Stimulated activated CD4-positive, alpha-beta T cell treated with anti-CD3 and anti-CD28 coated beads, Interleukin-2, amount 100 ng/mL, for 24 hours (primary cell): ENCODE measurements at places on chromosomes 2 and 18.

DNA sequence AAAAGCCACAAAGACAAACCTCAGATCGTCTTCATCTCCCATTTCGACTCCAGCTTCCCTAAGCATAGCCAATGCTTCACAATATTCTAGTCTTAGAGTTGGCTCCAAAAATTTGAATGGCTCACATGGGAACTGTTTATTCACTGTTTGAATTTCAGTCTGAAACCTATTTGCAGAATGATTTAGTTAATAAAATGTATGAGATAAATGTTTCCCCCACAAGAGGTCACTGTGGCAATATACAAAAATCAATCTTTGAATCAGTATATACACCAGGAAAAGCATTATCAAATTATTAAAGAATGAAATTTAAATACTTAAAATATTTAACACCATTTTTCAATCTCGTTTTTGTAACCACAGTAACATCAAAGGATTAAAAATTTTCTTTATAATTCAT is 40.0 kb upstream of the MCM6 start:
- no peak for DNase-seq

DNA sequence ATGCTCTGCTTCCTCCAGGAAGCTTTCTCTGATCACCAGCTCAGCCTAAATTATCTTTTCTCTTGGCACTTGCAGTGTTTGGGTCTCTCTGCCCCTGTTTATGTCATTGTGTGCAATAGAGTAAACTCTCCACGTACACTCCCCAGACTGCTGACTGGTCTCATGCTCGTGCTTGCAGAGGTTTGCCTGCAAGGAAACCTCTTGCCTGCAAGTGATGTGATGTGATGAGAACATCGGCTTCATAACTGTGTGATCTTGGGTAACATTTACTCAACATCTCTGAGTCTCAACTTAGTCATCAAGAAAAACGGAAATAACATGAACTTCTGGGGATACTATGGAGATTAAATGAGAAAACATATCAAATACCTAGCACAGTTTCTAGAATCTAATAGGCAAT is 92.3 kb downstream of the BIN1 start:
- DNase-seq, result no peak

DNA sequence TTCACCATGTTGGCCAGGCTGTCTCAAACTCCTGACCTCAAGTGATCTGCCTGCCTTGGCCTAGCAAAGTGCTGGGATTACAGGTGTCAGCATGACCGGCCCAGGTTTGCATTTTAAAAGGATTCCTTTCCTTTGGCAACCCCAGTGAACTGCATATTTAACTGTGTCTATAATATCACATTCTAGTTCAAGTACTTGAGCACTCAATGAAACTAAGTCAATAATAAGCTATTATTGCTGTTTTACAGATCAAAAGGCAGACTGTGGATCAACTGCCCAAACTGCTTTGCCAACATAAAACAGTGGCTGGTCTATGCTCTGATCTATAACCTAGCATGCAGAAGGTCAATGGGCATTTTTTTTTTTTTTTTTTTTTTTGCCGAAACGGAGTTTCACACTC is 144.5 kb downstream of the USP34 start:
- no peak for DNase-seq

- no peak for DNase-seq
Observed at GRCh38 chr2:47785986-47786385, 3.0 kb downstream of the MSH6 start.

DNA sequence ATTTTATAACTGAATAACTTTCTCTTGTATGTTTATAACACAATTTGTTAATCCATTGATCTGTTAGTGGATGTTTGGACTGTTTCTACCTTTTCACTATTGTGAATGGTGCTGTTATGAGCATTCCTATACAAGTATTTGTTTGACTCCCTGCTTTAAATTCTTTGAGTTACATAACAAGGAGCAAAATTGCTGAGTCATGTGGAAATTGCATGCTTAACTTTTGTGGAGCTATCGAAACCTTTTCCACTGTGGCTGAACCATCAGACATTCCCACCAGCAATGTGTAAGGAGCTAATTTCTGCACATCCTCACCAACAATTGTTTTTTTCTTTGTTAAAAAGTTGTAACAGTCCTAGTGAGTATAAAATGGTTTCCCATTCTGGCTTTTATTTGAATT is 415.5 kb downstream of the CBLN2 start:
- DNase-seq, result no peak

DNA sequence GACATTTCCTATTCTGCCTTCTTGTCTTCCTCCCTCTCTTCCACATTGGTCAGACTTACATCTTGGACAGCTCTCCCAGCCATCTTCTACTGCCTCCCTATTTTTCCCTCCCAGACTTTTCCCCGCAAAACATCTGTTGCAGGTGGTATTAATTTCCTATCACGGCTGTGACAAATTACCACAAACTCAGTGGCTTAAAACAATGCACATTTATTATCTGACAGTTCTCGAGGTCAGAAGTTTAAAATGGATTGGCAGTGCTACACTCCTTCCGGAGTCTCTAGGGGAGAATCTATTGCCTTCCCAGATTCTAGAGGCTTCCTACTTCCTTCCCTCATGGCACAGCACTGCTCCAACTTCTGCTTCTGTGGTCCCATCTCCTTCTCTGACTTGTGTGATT is 33.3 kb downstream of the STRADB start:
- no peak for DNase-seq

DNA sequence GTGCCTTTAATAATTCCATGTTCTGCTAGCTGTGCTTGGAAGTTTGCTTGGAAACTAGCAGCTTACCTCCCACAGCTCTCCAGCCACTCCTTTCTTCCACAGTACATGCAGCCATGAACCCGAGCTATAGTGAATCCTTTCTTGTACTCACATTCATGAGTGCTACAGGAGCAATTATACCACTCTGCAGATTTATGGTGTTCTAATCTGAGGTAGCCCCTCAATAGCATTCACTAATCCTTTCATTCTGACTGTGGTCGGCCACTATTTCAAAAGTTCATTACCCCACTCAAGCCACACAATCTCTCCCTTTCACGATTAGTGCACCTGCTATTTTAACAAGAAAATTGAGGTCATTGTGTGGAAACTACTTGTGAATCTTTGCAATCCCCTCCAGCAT is 53.2 kb downstream of the CSRNP3 start:
- no peak for DNase-seq

- DNase-seq, result no peak
Observed at GRCh38 chr2:111629983-111630382, 254.0 kb downstream of the ANAPC1 start.

- DNase-seq, result no peak
Observed at GRCh38 chr2:148282201-148282600, 261.3 kb downstream of the MBD5 start.

- no peak for DNase-seq
Observed at GRCh38 chr18:12345491-12346239, 31.4 kb downstream of the AFG3L2 start.

DNA sequence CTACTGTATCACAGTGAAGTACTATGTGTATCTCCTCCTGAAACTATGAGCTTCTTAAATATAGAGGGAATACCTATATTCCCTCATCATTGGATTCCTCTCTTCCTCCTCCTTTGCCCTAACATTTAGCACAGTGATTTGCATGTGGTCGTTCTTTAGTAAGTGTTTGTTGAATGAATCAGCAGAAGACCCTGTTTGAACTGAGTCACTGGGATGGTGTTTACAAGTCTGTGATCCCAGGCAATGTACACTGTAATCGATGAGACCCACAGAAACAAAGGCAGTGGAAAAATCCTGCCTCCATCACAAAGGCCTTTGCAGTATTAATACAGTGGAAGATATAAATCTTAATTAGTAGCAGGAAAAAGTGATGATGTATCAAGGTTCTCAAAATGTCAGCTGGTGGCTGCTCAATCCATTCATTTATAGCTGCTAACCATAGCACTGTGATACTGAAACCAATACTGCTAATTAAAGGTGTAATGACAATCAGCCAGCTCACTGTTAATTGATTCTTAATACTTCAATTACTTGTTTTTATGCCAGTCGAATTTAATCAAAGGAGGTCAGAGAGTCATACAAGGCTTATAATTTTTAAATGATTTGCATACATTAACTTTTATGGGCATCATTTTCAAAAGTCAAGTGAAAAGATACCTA is 20.8 kb upstream of the MYO3B start:
- no peak for DNase-seq

GRCh38 chr2:109182426-109182825 is 53.4 kb downstream of the SH3RF3 start:
- no peak for DNase-seq

GRCh38 chr2:70367722-70368323 is 66.0 kb upstream of the FAM136A start:
- no peak for DNase-seq

GRCh38 chr18:44246001-44246400 is 434.7 kb upstream of the SETBP1 start:
- DNase-seq, result no peak

DNA sequence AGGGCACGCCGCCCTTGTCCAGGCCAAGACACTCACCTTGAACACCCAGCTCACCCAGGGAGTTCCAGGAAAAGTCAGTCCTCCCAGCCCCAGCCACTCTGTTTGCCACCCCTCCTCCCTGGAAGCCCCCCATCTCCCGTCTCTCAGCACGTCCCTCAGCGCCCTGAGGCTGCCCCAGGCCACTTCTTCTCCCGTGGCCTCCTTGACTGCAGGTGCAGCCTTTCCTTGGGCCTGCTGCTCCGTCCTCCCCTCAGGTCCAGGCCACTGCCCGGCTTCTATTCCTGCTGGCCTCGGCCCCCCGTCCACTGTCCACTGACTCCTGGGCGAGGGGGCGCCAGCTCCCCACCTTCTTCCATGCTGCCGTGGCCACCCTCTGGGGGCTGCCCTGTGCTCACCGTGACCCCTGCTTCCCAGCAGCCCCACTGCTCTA is 239.1 kb downstream of the HDAC4 start:
- no peak for DNase-seq

DNA sequence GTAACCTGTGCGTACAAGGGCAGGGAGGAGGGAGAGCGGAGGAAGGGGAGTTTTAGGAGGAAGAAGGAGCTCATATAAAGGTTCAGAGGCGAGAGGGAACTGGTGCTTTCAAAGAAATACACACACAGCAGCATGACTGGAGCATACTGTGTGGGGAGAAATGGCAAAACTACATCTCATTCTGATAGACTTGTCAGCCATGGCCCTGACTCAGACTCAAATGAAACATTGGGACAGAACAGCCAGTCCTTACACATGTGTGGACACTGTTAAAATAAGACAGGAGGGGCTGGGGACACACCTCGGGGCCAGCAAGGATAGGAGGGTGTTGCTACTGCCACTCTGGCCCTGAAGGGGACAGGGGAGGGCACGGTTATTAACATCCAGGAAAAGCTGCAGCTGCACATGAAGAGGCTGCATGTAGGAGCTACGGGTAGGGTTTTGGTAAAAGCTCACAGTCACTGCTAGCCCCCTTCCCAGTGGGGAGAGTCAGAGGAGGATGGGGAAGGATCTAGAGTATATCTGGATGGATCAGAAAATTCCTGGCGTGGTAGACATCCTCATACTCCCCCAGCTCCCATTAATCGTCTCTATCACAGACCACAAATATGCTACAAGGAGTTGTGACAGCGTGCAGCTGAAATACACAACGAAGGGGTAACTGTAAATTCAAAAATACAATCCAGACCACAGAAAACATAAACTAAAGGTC is 110.5 kb downstream of the GATA6 start:
- DNase-seq, result no peak

GRCh38 chr18:58201268-58201667 is 157.2 kb downstream of the NEDD4L start:
- no peak for DNase-seq

DNA sequence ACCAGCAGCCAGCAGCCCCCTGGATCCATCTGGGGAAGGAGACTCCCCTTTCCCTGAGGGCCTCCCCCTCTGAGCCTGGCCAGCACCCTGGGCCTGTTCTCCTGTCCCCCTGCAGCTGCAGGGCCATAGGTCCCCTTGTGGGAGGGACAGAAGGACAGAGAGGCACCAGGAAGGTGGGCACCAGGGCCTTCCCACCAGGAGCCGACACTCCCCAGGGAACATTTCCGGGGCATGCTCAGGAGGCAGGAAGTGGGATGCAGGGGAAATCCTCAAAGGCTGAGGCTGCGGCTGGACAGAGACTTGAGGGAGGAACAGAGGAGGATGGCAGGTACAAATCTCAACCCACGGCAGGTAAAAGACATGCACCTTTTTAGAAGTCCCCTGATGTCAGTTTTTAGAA is 14.4 kb upstream of the DNMT3A start:
- DNase-seq, result no peak

DNA sequence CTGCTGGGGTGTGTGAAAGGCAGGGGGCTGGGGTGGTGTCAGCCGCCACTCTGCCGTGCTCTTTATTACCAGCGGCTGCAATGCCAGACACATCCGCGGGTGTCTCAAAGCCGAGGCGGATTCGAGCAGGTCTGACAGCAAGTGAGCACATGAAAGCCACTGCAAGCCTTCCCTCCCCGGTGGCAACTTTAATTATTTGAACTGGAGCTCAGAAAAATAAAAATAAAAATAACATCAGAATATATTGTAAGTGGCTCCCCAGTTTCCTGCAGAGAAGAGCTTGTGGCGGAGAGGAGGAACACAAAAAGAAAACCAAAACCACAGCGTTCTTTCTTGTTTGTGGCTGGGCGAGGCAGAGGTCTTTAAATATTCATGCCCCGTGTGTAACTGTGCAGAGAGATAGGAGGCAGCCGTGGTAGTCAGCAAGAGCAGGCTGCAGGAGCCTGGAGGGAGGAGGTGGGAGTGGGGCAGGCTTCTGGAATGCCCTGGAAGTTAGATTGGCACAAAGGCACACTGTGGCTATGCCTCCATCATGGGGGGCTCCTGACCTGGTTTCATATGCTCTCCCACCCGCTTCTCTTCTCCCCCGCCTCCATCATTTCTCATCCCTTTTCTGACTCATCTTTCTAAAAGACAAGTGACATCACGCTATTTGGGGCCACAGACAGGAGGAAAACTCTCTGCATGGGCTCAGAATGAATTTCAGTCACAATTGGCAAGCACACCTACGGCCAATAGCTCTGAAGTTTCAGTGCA is 199.8 kb downstream of the CLIP4 start:
- DNase-seq, result peak; percentile 63

DNA sequence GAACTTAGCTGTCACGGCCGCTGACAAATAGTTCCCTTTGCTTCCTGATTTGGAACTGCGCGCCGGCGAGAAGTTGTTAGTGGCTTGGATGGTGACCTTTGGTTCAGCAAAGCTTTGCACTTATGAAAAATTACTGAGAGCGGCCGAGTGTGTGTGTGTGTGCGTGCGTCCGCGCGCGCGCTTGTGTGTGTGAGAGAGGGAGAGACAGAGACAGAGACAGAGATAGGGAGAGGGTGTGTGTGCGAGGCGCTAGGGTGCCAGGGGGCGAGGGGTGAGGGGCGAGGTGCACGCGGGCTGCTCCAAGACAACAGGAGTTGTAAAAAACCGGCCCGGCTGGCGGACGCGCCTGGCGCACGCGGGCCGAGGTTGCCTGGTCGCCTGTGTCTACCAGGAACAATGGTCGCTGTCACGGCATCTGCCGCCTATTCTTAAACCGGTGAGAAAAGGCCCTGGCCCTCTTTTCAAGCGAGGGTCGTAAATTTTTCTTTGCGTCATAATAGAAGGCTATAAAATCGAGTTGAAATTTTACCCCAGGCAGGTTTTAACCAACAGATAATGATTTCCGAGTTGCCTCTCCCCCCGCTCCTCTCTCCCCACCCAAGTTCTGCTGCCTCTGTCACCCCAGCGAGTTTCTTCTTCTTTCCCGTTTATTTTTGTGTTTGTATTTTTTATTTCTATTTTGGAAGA is 535 bp downstream of the HOXD3 start:
- DNase-seq, result no peak
